Right ventricle myocardium superior (tissue), 1 donor: ENCODE measurements at places on chromosomes 11 and 22. TPM values are rescaled to one million over a fixed set of nuclear protein-coding genes. Genes with fewer than 3 reads are reported as not detected.
A peak's percentile ranks its signal among the peaks of the same experiment; 100 is the strongest.

DNA sequence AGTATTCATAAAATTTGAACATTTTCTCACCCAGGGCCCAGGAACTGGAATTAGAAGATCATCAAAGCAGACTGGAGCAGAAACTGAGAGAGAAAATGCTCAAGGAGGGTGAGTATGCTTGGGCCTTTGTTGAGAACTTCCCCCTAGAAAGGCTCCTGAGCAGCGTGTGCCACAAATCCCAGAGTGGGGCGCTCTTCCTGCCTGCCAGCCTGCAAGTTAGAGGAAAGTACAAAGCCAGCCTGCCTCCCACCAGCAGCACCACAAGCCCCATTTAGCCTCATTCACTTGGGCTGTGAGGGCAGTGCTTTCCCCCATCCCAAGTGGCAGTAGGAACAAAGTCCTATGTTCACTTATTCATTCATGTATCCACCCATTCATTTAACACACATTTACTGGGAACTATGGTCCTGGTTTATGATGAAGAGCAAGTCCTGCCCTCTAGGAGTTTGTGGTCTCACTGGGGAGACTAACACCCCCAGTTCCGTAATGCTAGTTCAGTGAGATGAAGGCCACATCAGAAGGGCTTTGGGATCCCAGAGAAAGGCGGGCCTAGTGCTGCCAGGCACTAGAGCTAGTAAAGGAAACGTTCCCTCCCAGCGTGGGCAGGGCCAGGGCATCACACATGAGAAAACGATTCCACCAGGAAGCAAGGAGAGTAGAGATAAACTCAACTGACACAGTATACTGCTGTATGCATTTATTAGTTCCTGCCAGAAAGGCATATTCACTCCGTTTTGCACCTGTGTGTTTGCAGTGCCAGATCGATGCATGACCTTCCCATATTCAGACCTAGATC is 22.4 kb upstream of the PARVA start:
- no peak for DNase-seq

DNA sequence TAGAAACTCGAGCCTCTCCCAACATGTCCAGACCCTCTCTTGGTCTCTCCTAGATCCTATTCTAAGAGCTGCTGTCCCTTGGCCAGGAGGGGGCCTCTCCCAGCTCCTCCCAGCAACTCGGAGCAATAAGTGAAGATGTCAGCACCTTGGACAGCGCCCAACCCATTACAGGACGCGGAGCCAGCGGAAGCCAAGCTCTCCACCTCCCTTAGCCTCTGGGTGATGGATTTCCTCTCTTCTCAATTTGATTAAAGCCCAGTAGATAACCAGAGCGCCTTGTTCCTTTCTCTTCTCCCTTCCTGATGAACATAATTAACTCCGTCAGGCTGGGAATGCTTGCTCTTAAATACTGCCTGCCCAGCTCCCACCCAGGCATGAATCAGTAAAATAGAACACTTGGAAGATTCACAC is 26.2 kb upstream of the TPBGL start:
- DNase-seq: peak; percentile 83

The ANO5 gene
- total RNA-seq: 68.9 TPM

The CABP2 gene
- total RNA-seq: not detected

DNA sequence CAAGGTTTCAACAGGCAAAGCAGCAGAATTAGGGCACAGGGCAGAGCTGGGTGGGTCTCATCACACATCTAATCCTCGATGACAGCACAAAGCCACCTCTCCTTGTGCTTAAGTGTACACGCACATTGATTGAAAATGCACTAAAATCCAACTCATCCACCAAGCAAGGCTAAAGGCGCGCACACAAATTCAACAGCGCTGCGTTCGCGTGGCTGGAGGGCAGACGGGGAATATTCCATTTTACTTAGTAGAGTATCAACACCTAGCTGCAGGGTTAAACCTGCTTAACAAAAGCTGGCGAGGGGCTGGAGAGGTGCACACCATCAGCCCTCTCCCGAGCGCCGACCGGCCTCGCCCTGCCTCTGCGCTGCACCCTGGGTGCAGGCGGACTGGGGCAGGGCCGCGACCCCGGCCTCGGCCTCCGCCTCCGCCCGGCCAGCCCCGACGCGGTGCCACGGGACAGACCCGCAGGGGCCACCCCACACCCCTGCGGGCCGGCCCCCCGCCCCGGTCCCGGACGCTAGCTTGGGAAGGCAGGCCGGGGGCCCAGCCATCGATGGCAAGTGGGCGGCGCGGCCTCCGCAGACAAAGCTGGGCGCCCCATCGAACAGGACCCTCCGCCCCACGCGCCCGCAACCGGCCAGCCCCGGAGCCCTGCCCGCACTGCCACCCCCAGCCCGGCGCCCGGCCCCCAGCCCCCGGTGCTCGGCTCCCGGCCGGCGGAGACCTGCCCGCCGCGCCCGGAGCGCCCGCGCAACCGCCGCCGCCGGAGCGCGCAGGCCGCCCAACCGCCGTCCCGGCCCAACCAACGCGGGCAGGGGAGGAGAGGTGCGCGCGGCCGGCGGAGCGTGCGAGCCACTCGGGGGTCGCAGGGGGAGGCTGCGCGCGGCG is 929 bp downstream of the PRDM10 start:
- peak; percentile 63 for DNase-seq

GRCh38 chr11:47056261-47056915 is 119.8 kb downstream of the CSTPP1 start:
- DNase-seq: no peak

The LRRC56 gene
- total RNA-seq: 0.13 TPM

GRCh38 chr11:134586726-134587125 is 174.7 kb upstream of the B3GAT1 start:
- no peak for DNase-seq

- DNase-seq: peak; percentile 62
These were observed 80.2 kb downstream of the PRR5L start for GRCh38 chr11:36376009-36376887.

GRCh38 chr11:32531528-32531927 is 52.1 kb upstream of the EIF3M start:
- no peak for DNase-seq

The PAMR1 gene
- 14.5 TPM for total RNA-seq

DNA sequence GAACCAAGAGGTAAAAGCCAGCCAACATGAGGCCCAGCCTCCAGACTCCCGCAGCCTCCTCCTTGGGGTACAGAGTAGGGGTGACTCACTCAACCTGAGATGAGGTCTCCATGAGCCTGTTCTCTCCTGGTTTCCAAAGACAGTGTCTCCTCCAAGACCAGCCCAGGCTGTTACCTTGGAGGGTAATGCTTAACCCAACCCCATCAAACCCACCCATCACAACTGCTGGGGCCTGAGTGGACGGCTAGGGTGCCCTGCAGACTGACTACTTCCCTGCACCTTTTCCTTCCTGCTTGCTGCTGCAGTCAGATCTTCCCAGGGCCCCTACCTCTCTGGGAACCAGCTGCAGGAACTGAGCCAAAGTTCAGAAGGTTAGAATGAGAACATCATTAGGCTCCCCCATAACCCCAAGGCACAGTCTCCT is 5.1 kb upstream of the NOL12 start:
- no peak for DNase-seq

DNA sequence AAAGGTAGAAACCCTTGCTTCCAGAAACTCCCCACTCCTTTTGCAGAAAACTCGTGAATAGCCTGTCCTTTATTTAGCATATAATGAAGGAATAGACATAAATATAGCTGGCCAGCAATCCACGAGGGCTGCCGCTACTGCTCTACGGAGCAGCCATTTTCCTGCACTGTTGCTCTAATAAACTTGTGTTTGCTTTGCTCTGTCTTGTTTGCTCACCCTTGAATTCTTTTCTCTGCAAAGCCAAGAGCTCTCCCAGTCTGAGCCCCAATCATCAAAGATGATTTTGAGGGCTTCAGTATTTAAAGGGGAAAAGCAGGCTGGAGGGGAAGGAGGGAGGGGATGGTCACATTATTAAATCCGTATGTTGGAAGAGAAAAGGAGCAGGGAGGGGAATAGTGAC is 16.6 kb upstream of the CHKA start:
- DNase-seq: no peak

DNA sequence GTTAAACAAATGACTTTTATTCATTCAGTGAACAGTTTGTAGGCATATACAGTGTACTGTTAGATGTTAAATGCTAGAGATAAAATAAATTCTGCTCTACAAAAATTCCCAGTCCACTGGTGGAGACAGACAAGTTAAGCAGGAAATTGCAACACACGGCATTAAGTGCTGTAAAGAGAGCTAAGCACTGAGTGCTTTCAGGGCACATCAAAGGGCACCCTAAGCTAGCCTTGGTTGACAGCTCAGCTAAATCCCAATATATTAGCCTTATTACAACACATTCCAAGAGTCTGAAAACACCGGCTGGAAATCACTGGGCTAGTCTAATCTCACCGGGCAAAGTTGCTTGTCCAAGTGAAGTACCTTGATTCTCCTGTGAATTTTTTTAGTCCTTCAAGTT is 55.1 kb downstream of the NOX4 start:
- no peak for DNase-seq

DNA sequence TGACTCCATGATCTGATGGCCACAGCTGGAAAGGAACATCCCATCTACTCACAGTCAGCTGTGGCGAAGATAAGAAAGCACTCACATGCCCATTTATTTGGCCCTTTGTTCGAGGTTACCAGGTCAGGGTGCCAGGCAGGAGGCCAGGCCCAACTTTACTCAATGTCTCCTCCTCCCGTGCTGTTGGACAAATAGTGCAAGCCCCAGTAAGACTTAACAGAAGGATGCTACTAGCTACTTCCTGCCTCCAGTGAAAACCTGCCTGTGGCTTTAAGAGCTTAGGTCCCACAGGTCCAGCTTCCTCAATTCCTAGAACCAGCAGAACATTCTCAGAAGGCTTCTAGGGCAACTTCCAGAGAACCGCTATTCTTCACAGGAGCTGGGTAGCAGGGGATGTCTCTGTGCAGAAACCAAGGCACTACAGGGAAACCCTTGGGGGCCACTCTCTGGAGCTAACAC is 12.9 kb upstream of the CRY2 start:
- no peak for DNase-seq

The JAML gene
- 2.7 TPM for total RNA-seq

The CARD16 gene
- 8.4 TPM for total RNA-seq

DNA sequence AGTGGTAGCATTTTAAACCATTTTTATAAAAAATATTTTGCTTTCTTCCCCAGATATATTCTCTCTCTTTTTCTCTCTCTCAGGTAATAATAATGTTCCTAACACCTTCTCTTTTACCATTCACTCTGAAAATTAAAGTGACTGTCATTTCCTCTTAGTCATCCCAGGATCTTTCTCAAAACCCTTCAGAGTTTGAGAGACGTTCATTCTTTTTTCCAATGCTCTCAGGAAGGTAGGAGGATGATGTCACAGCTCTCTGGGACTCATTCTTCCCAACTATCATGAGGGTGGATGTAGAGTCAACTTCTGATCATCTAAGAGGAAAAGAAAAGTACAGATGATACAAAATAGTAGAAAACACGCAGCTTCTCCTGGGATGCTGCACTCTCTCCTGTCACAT is 60.2 kb upstream of the CRTAM start:
- no peak for DNase-seq

GRCh38 chr22:50461979-50462540 is 12.8 kb downstream of the SBF1 start:
- DNase-seq: no peak

- no peak for DNase-seq
These were observed 18.2 kb upstream of the IGSF9B start for GRCh38 chr11:133974836-133975487.

DNA sequence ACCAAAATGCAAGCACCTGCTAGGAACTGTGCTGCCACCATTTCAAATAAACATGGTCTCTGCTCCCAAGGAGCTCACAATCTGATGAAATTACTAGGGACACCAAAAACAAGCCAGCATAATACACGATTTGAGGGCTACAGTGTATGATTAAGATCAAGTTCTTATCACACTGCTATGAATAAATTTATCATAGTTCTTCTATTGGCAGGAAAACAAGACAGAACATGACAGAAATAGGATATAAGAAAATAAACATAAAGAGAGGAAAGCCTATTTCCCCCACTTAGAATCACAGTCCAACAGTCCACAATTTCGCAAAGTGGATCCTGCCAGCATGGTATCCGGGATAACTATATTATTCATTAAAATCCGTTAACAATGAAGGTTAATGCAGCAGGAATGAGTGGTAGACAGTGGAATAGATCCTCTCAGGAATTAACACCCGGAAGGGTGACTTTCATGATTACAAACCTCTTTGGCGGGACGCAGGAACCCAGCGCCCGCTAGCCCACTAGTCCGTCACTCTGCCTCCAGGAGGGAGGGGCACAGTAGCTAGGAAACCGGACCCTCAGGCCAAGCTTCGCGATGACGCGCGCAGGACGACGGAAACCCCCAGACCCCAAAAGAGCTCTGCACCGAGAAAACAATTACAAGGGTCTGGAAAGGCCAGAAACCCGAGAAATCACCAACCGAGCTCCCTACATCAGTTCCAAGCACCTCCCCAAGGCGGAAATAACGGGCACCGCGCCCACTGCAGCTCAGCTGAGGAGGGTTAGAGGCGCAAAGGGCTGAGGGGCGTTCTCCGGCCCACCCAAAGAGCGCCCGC is 607 bp downstream of the CCDC82 start:
- no peak for DNase-seq

DNA sequence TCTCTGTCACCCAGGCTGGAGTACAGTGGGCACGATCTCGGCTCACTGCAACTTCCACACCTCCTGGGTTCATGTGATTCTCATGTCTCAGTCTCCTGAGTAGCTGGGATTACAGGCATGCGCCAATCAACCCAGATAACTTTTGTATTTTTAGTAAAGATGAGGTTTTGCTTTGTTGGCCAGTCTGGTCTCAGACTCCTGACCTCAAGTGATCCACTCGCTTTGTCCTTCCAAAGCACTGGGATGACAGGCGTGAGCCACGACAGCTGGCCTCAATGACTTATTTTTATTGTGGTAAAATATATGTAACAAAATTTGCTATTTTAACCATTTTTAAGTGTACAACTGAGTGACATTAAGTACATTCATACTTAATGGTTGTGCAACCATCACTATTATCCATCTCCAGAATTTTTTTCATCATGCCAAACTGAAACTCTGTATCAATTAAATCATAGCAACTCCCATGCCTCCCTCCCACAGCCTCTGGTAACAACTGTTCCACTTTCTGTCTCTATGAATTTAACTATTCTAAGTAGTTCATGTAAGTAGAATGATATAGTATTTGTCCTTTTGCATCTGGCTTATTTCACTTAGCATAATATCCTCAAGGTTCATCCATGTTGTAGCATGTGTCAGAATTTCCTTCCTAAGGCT is 50.7 kb upstream of the CWF19L2 start:
- no peak for DNase-seq

DNA sequence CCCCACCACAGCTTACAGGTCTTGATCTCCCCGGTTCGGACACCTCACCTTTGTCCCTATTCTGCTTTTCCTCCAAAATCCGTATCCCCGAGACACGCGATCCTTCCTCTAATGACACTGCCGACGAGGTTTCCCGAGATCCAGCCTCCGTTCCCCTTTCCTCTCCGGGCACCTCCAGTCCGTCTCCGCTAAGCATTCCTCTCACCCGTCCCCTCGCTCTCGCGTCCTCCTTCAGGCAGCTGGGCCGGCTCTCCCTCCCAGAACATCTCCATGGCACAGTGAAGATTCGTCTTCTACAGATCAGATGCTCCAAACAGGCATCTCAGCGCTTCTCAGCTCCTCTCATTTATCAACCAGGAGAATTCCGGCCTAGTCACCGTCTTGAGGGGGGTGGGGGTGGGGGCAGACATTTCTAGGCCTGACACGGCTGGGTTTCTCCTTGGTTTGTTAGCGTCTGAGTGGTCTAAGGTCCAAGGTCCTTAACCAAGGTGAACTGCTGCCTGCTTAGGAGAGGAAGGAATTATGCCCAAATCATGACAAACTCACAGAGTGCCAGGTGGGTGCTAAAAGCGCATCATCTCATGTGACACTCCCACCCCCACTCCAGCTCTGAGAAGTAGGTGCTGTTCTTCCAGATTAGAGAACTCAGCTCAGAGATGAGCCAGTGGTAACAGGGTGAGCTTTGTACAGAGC is at the start of gene SPTBN2:
Gene SPTBN2, minus strand, starts transcription at position 524 of the 693 bp plus-strand sequence. CDS start 7,976 bp downstream, outside the sequence.
- no peak for DNase-seq
